ENCODE measurements at places on chromosomes 2 and 18.
A peak's percentile ranks its signal among the peaks of the same experiment; 100 is the strongest.

- no peak for DNase-seq
These were observed 50.4 kb downstream of the EML6 start for GRCh38 chr2:54773838-54774237.

DNA sequence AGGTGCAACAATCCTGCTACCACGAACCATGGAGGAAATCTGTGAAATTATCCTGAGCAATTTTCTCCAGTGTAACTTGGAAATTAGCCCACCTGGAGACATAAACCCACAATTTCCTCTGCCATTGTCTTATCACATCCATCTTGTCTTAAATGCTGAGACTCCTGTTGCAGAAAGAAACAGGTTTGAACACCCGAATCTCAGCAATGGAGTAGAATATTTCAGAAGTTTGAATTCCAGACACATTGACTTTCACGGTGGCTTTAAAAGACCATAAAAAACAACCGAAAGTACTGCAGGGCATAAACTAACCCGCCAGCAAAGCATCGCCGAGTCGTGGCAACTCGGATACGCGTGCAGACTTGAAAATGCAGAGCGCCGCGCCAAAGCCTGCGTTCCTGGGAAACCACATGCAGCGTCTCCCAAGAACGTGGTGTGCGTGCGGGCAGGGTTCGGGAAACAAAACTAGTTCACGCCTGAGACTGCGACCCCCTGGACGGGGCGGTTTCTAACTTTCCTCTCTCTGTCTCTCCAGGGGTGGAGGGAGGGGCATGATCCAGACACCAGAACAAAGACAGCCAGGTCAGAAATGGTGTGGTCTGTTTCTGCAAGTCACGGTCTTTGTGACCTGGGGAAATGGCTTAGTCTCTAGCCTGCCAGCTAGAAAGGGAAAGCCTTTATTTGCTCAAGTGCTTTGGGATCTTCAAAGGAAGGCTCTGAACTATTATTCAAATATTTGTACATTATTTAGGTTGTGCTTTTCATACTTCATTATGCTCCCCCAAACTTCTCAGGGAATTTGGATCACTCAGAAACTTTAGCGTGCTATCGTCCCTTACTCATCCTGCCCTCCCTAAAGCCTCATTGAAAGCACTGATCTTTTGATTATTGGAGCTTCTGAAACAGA, 26.9 kb upstream of the KCTD1 start:
- peak; percentile 73 for DNase-seq

DNA sequence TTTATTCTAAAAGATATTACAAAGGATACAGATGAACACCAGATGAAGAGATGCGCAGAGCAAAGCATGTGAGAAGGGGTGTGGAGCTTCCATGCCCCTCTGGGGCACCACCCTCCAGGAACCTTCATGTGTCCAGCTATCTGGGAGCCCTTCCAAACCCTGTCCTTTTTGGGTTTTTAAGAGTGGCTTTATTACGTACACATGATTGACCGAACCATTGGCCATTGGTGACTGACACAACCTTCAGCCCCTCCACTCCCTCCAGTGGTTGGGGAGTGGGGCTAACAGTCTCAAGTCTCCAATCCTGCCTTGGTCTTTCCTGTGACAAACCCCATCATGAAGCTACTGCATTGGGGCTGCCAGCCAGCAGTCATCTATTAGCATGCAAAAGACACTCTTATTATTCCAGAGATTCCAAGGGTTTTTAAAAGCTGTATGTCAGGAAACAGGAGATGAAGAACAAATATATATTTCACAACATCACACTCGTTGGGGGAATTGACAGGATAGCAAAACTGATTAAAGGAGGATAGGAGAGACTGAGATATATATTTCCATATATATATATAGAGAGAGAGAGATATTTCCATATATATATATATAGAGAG, 19.4 kb downstream of the IL1B start:
- DNase-seq = no peak

GRCh38 chr2:237626813-237627440, 460 bp upstream of the LRRFIP1 start:
- DNase-seq = no peak

DNA sequence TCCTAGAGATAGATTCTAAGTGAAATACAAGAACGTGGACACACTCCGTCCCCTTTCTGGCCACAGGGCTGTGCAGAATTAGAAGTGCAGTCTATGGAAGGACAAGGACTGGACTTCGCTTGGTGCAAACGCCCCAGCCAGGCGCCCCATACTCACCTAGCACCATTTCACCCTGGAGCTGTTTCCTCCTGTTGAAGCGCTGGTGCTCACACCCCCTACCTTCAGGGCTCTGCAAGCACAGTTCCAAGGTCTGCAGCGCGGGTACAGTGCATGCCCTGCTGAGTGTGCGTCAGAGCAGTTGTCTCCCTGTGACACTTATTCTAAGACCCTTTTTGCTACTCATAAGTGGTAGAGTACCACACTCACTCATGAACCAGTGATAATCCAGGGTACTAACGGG, 3.0 kb downstream of the HPCAL1 start:
- DNase-seq = no peak

- DNase-seq = no peak
These were observed 259.1 kb upstream of the MYT1L start for GRCh38 chr2:2590141-2590540.
